ENCODE measurements at places on chromosomes 1 and 21.

- DNase-seq, result no peak
Observed at GRCh38 chr1:23931491-23931880, 18.3 kb upstream of the CNR2 start.

DNA sequence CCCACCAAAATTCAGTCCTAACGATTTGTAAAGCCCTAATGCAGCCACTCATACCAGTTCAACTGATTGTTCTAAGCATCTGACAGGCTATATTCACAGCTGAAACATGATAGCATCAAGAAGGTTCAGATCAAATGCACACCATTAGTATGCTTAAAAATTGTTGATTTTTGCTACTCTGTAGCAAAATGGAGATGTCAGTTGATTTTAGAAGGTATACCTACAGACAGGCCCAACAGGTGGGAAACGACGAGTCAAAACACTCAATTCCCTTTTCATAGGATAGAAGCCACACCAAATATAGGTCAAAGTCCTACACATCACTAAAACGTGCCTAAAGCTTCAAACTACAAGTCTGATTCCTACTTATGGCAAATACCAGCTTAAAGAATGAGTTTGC lies 6.7 kb downstream of the SFPQ start:
- DNase-seq, result no peak

GRCh38 chr21:45026826-45027225 lies 47.6 kb upstream of the ADARB1 start:
- DNase-seq, result no peak

GRCh38 chr21:15206514-15206913 lies 141.7 kb upstream of the NRIP1 start:
- no peak for DNase-seq

GRCh38 chr1:31458287-31458896 lies 45.4 kb downstream of the SERINC2 start:
- no peak for DNase-seq

DNA sequence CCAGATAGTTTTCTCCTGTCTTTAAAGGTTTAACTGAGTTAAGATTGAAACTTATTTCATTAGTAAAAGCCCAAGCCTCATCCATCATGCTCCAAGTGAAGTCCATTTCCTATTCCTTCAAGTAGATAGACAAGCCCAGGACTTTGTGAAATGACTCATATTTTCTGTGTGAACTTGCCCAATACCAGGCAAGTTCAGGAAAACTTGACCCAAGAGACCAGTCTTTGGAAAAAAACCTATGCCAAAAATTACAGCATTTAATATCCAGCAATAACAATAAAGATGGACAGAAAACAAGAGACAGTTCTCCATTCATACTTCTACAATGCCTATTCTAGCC lies 405 bp upstream of the RAB29 start:
- no peak for DNase-seq

DNA sequence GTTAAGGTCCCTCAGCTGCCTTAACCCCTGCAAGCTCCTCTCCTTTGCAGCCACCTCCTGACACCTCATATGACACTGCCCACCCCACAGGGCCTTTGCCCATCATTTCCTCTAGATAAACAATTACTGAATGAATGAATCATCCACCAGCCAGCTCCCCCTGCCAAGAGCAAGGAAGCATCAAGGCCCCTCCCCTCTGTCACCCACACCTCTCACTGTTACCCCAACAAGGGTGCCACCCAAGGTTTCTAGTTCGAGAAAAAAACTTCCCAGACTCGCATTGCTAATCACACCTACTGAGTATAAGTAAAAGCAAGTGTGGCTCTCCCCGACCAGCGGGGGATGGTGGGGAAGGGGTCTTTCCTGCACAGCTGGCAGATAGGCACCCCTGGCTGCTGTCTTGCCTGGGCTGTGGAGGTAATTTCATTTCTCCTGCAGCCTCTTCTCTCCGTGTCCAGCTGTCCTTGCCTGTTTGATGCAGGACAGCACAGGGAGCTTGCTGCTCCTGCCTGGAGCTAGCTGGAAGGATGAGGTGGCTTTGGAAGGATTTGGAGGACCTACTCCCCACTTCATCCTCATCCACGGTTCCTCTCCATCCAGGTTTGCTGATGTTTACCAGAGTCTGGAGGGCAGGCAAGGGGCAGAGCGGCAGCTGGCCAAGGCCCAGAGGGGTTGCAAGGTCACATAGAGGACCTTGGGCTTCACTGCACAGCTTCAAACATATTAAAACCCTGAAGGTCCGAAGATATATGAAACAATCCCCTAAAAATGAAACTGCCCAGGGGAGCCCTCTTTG lies 33.1 kb upstream of the LBR start:
- DNase-seq, result no peak

DNA sequence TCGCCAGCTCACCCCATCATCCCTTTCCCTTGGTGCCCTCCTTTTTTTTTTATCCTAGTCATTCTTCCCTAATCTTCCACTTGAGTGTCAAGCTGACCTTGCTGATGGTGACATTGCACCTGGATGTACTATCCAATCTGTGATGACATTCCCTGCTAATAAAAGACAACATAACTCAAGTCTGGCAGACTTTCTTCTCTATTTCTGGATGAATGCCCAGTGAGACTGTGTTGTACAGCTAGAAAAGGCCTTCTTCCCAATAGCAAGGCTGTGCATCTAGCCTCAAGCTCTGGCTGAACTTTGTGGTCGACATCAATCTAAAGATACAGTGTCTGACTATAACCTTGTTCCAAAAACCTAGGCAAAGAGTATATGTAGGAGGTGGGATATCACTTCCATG lies 6.4 kb downstream of the IL24 start:
- no peak for DNase-seq

DNA sequence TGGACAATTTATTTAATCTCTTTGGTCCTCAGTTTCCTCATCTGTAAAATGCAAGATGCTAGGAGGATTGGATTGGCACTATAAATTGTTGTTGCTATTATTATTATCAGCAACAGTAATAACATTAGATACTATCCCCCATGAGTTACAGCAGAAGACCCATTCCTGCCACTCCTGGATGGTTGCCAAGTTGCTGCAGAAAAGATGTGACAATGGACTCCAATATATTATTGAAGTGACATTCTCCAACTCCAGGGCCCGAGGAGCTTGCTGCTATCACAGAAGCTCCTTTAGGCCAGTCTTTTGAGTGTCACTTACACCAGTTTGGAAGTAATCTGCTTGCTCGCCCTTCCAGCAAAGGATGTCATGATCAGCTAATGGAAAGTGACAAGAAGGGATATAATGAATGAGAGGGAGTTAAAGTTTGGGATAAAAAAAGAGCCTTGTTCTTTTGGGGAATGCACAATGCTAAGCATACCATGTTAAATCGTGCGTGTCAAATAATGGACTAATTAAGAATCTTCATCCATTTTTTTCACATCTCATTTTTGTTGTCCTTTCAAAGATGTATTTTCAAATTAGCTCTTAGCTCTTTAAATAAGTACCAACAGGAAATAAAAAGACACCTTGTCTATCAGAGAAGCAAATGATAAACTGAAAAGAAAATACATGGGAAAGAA lies 19.5 kb upstream of the PROX1 start:
- DNase-seq, result no peak

DNA sequence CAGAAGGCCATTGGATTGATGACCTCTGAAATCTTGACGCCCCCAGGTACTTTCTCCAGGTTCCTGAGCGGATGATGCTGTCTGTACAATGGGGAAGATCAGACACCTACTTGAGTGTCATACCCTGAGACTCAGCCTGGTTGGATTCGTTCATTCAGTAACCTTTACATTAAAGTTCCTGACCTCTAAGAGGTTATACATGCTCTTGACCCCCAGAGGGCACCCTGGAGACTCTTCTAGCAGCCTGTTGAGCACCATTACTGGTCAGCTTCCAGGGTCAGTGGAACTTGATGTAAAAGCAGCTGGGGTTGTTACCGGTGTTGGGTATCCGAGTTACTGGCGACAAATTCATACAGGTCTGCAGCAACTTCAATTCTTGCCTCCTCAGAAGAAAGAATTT lies 114.3 kb upstream of the ZNF678 start:
- DNase-seq, result no peak

- DNase-seq, result no peak
Observed at GRCh38 chr1:248691567-248692155, 10.9 kb downstream of the OR14I1 start.

GRCh38 chr1:154575951-154576566 lies 8.5 kb downstream of the CHRNB2 start:
- no peak for DNase-seq
